ENCODE measurements at places on chromosomes 6 and 20.
A peak's percentile ranks its signal among the peaks of the same experiment; 100 is the strongest.

DNA sequence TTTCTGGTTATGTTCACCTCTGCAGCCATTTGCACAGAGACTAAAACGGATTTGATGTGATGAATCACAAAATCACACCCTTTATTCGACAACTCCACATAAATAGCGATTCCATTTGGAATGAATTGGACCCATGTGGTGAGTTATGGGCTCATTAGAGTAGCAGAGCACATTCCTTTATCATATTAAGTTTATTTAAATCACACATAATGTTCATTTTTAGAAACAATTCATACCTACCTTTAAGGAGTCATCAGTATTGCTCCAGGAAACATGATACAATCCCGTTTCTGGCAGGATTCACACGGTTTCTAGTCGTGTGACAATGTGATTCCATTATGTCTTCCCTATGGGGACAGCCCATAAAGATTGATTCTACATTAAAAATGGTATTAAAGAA lies 303.5 kb downstream of the CDH4 start:
- DNase-seq: no peak

- DNase-seq: no peak
These were observed 30.2 kb downstream of the TRAM2 start for GRCh38 chr6:52546678-52547077.

DNA sequence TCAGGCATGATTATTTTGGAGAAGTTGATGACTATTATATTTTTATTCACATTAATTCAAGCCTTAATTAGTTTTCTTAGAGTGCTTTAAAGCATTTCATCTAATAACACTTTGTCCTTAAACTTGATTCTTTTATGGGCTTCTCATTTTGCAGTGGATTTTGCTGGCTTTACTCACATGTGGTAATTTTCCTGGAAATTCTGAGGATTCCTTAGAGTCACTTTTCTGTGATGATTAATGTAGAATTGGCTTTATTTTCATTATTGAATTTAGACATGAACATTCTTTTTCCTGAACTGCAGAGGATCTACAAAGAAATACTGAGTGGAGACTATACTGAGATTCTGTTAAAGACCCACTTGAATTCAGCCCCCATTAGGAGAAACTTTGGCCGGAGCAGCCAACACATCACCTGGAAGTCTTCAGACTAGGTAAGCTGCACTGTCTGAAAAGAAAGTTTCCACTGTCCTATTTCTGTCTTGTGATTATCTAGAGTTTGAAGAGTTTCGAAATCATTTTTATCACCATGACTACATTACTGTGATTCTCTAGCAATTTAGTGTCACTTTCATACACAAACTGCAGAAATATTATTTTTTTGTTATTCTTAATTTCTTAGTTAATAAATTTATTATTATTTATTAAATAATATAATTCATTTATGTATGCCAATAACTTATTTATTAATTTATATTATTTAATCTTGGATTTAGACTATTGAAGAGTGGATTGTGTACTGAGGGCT lies 1.9 kb downstream of the RFPL4B start:
- DNase-seq: no peak

DNA sequence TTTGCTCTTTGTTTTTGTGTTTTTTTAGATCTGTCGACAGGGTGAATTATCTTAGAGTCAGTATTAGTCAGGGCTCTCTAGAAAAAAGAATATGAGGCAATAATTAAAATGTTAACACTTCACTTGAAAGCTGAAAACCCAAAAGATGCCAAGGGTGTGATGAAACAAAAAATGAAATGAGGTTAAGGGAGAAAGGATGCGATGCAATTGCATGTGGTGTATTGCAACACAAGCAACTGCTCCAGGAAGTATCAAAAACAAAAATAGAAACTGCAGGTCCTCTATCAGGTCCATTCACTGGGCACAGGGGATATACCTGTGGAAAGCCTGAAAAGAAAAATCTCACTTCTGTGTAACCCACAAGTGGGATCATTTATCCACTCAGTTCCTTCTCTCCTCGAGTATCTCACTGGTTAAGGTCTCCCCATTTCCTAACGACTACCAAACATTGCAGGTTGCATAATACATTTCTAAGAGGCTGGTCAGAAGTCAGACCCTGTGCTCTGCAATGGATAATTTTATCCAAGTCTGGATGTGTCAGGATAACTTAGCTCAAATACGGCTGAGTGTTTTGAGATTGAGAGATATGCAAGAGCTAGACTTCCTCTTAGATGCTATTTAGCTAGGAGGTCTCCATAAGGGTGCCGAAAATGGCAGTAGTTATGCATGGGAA lies 257.7 kb upstream of the GJE1 start:
- DNase-seq: no peak

- no peak for DNase-seq
These were observed 6.8 kb upstream of the TFAP2D start for GRCh38 chr6:50706575-50706974.

DNA sequence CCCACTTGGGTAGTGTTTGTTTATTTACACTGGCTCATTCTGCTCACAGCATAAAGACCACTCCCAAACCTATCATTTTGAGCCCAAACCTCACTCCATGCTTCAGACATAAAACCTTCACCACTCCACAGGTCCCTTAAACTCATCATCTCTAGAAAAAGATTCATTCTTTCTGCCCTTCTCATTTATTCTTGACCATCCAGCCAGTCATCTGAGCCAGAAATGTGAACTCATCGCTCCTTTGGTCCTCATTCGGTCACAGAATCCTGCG lies 12.4 kb downstream of the TPMT start:
- no peak for DNase-seq

GRCh38 chr6:12865671-12866181 lies 149.2 kb downstream of the PHACTR1 start:
- no peak for DNase-seq

DNA sequence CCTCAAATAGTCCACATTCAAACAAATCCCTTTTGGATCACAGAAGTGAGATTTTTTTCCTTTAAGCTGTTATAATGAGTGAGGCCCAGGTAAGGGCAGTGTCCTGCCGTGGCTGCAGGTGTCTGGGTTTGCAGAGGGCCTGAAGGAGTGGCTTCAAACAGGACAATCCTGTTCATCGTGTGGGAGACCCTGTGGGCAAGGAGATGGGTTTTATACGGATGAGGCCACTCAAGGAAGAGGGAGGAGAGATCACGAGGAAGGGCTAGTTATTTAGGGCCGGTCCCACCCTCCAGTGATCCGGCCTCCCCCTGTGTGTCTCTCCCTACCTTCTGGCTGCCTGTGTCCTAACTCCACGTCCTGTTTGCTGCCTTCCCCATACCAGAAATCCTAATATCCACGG lies 33.8 kb downstream of the PPP1R14C start:
- no peak for DNase-seq

DNA sequence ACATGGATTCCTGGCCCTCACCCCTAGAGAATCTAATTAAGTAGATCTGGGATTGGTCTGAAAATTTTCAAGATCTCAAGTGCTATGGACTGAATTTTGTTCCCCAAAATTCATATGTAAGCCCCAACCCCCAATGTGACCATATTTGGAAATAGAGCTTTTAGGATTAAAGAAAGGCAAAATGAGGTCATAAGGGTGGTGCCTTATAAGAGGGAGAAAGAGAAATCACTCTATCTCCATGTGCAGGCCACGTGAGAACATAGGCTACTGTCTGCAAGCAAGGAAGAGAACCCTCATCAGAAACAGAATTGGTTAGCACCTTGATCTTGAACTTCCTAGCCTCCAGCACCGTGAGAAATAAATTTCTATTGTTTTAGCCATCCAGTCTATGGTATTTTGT lies 8.5 kb upstream of the DSE start:
- DNase-seq: no peak

GRCh38 chr20:49913399-49914047 lies 1.8 kb downstream of the SPATA2 start:
- DNase-seq: no peak

DNA sequence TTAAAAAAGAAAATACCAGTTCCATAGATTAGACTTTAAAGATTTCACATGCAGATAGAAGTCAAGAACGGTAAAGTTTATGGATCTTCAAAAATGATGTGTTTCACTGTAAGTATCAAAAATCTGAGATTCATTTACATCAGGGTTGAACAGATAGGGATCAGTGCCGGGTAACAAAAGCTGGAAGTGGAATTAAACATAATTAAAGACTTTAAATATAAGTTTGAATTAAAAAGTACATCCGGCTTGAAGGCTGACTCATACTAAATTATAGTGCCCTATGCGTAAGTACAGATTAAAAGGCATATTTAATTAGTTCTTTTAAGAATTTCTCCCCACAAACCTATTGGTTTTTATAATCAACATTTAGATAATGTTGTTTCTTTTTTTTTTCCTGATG lies 312.7 kb downstream of the PRL start:
- DNase-seq: no peak

- DNase-seq: no peak
These were observed 144.3 kb downstream of the OR2B2 start for GRCh38 chr6:27767851-27768250.

- peak; percentile 21 for DNase-seq
These were observed 36.9 kb upstream of the TRAF3IP2 start for GRCh38 chr6:111642463-111643158.

- no peak for DNase-seq
These were observed 11.1 kb downstream of the MTHFD1L start for GRCh38 chr6:150876598-150876997.

- DNase-seq: no peak
These were observed 269.9 kb downstream of the BCKDHB start for GRCh38 chr6:80376411-80376810.

GRCh38 chr6:112909781-112910180 lies 562.7 kb downstream of the RFPL4B start:
- DNase-seq: no peak

DNA sequence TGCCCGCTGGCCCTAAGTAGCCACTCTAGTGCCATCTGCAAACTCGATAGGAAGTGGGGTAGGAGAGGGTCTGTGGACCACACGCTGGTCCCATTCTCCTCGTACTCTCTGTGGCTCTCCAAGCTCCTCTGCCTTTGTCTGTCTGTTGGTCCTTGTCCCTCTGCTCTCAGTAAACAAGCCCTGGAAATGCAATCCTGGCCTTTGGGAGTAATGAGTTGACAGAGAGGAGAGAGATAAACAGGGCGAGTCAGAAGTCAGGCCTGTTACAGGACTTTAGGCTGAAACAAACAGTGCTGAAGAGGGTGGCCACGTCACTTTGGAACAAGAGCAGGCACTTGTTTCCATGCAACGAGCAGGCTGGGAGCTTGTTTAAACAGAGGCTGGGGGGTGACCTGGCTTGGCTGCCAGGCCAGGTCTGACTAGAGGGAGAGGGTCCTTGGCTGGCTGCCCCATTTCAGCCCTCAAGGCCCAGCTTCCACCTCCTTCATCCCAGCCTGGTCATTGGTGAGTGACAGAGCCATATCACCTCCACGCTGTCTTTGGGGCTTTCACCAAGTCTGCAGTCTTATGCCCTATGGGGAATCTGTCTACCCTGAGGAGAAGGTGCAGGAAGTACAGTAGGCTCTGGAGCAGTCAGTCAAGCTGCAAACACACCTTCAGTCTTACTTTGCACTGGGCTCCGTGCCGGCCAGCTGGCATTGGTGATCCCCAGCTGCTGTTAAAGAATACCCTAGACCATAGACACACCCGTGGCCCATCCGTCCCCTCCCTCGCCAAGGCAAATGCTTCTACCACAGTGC lies 22.6 kb downstream of the FOXP4 start:
- no peak for DNase-seq

GRCh38 chr20:20276811-20277530 lies 90.9 kb upstream of the INSM1 start:
- DNase-seq: no peak

GRCh38 chr20:18156045-18156444 lies 18.4 kb downstream of the KAT14 start:
- DNase-seq: no peak

DNA sequence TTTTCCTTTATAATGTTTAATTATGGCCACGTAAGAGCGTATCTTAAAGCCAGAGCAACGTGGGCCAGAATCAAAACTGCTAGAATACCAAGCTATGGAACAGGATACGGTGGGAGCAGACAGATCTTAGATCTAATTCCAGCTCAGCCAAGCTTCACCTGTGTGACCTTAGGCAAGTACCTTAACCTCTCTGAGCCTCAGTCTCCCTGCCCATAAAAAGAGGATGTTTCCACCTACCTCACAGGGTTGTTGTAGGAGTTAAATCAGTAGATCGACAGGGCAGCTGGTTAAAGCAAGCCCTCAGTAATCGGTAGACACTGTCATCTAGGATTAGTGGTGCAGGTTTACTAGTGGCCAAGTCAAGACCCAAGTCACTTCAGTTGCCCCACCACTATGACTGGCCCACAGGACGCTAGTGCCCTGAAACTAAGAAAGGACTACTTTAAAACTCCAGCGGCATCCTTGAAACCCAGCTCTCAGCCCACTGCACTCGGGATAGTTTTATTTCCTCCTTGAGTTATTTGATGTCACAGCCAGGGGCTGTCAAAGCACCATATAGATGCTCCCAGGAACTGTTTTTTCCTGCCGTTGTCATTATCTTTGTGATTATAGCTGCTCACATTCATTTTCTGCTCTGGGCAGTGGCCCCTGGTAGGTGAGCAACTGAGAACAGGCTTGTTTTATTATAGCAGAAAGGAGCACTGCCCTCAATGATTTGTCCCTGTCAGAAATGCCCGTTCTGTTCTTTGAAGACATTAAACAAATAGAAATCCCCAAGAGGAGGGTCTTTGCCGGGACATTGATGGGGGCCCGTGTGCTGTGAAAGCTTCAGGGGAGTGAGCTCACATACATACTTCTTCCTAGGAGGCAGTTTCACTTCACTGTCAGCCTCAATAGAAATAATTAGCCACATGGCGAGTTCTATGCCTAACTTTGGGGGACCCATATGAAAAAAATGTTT lies 63.1 kb downstream of the ISM1 start:
- no peak for DNase-seq

DNA sequence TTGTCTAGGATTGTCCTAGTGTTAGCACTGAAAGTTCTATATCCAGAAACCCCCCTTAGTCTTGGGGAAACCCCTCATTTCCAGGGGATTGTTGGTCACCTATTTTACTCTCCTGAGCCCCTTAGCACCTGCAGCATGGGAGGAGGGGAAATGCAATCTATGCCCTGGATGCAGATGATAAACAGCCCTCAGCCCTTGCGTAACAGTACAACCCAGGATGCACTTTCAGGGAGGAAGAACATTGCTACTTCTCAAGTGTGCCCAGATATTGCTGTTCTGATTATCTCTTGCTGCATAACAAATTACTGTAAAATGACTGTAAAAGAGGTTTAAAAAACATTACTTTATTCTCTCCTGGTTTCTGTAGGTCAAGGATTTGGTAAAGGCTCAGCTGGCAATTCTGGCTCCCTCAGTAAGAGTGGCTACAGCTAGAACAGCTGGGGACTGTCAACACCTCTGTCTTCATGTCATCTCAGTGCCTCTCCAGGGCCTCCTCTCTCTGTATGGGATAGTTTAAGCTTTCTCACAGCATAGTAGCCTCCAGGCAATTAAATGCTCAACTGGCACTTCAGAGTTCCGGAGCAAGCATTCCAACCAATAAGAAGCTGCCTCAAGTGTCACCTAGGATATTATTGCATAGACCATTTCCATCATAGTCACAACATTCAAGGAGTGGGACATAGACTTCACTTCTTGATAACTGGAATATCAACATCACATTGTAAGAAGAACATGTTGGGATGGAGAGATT lies 117.8 kb upstream of the FOXO3 start:
- no peak for DNase-seq

- DNase-seq: no peak
These were observed 292.6 kb upstream of the SPTLC3 start for GRCh38 chr20:12715991-12716680.

GRCh38 chr6:170208651-170209353 lies 82.1 kb downstream of the DLL1 start:
- no peak for DNase-seq

- no peak for DNase-seq
These were observed 330.8 kb upstream of the PREP start for GRCh38 chr6:105733556-105734162.

- DNase-seq: peak; percentile 11
These were observed 32.1 kb downstream of the SF3B5 start for GRCh38 chr6:144063246-144063743.

- DNase-seq: peak; percentile 47
These were observed at the start of gene PLTP for GRCh38 chr20:45911486-45912343. Gene PLTP, minus strand, starts transcription at chr20:45912155. Its CDS starts 703 bp downstream, at chr20:45911452.
